ENCODE measurements at places on chromosomes 11 and 22.

DNA sequence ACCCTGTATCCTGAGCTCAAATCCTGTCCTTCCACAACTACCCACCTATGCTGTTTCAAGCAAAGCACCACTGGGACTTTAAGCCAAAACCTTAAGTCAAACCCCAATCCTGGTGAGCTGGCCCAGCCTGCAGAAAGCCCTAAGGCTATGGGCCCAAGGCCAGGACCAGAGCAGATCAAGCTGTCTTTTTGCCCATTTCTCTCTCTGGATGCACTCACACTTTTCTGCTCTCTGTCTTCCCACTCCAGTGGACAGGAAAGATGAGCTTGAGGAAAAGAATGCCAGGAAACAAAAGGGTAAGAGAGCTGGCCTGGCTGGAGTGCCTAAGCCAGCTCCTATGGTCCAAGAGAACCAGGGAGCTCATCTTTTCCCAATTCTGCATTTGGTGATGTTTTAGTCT, 284.3 kb upstream of the ISX start:
- DNase-seq: no peak

GRCh38 chr11:96361778-96362177, 18.8 kb upstream of the MAML2 start:
- DNase-seq: no peak

GRCh38 chr11:104918113-104918824, 20.0 kb upstream of the CASP12 start:
- peak; percentile 7 for DNase-seq

DNA sequence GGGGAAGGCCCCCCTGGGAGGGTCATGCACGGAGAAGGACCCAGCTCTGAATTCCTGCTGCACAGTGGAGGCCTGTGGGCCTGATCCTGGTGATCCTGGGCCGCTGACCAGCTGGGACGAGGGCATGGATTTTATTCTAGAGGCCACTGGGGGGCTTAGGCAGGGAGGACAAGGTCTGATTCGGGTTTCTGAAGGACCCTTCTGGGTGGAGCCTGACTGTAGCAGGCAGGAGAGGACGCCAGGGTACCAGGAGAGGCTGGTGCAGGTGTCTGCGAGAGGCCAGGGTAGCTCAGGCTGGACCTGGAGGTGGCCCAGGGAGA, 31.3 kb downstream of the MPPED1 start:
- DNase-seq: no peak

DNA sequence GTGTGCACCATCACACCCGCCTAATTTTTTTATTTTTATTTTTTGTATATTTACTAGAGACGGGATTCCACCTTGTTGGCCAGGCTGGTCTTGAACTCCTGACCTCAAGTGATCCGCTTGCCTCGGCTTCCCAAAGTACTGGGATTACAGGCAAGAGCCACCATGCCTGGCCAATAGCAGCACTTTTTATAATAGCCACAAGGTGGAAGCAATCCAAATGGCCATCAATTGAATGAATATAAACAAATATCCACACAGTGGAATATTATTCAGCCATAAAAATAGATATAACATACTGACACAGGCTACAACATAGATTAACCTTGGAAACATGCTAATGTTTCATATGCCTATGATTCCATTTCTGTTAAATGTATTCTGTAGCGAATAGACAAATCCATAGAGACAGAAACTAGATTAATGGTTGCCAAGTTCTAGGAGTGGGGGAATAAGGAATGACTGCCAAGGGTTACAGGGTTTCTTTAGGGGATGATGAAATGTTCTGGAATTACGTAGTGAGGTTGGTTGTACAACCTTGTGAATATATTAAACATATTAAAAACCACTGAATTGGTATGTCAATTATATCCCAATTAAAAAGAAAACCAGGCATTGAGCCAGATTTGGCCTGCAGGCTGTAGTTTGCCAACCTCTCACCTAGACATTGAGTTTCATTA, 4.8 kb downstream of the VPS51 start:
- no peak for DNase-seq

- no peak for DNase-seq
These were observed 4.5 kb downstream of the GGT5 start for GRCh38 chr22:24240381-24240780.

DNA sequence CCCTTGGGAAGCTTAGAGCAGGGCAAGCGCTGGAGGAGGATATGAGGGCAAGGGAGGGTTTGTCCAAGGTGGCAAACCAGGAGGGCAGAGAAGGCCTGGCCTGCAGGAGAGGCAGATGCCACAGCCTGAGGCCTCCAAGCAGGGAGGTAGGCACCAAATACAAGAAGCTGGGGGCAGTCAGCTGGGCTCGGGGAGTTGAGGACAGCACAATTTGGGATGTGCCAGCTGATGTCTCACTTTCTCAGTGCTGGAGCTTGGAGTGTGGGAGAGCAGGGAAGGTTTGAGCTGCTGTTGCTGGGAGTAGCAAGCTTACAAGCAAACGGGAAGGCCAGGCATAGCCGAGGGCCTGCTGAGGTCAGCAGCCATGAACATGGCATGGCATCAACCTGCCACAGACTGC, 4.0 kb downstream of the ZDHHC24 start:
- no peak for DNase-seq

- no peak for DNase-seq
These were observed 92.0 kb downstream of the PRR5L start for GRCh38 chr11:36388071-36388470.

DNA sequence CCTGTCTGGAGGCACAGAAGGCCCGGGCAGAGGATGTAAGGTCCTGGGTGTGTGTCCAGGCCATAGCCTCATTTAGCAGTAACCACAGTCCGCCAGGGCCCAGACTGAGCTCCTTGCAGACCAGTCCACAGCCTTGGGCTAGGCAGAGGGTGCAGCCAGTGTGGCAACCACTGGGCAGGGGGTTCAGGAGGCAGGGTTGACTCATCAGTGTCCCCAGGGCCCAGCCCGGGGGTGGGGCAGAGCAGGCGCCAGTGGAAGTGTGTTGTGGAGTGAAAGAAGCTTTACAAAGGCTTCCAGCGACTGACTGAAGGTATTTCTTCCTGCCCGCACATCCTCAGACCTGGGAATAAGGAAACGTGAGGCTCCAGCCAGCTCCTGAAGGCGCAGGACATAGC, 27.7 kb upstream of the WNT11 start:
- no peak for DNase-seq

- no peak for DNase-seq
These were observed 15.3 kb upstream of the MUC5B start for GRCh38 chr11:1207401-1208143.

DNA sequence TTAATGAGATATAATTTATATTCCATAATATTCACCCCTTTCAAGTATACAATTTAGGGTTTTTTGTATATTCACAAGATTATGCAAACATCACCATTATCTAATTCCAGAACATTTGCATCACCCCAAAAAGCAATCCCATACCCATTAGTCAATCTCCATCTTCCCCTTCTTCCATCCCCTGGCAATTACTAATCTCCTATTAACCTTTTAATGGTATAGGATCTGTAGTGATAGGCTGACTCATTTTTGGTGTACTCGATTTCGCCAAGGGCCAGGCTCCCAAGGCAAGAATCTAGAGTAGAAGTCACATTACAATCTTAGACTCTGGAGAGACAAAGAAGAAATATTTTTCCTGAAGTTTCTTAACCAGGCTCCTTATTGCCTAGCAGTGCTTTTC, 113.4 kb downstream of the GAB2 start:
- no peak for DNase-seq

DNA sequence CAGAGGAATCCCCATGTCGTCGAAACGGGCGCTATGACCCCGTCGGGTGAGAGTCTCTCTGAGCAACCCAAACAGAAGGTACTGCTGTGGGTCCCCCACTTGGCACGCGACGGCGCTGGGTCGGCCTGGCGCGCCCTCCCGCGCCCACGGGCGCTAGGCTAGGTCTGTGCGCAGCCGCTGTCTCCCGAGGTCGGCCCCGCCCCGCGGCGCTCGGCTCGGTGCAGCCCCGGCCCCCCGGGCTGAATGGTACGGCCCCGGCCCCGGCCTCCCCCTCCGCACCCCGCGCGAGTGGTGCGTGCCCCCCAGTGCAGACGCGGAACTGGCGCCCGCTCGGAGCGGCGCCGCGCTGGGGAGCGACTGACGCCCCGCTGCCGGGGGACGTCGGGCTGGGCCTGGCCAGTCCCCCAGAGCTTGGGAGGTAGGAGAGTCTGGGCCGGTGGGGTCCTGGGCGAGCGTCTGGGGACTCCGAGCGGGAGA, at the start of gene MADD:
Gene MADD (plus strand): TSS at position 305 of the 477 bp plus-strand sequence.
- DNase-seq: no peak

- no peak for DNase-seq
These were observed 230.2 kb downstream of the DYNC2H1 start for GRCh38 chr11:103339485-103339857.

DNA sequence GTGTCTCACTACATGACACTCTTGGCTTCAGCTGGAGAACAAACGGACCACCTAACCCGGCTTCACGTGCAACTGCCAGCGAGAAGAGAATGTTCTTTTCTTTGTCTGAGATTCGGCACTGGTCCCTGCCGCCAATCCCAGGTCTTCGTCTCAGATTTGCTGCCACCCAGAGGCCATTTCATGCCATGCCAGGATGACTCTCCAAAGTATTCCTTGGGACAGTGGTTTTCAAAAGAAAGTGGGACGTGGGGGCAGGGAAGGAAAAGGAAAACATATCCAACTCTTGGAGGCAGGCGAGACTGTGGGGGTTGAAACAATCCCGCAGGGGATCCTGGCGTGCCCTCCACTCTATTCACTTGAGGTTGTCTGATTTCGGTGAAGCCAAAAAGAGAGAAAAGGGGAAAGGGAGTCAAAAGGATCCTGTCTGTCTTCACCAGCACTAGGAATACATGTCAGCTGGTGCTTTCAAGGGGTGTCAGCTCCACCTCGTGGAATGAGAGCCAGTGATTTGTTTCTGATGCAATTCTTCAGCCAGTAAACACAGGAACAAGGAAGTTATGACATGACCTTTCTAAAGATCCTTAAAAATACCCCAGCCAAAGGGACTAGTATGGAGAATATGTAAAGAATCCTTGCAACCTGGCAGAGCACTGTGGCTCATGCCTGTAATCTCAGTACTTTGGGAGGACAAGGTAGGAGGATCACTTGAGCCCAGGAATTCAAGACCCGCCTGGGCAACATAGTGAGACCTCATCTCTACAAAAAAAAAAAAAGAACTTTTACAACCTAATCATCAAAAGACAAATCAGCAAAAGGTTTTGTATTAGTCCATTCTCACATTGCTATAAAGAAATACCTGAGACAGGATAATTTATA, 41.0 kb upstream of the APLNR start:
- DNase-seq: peak; percentile 47

DNA sequence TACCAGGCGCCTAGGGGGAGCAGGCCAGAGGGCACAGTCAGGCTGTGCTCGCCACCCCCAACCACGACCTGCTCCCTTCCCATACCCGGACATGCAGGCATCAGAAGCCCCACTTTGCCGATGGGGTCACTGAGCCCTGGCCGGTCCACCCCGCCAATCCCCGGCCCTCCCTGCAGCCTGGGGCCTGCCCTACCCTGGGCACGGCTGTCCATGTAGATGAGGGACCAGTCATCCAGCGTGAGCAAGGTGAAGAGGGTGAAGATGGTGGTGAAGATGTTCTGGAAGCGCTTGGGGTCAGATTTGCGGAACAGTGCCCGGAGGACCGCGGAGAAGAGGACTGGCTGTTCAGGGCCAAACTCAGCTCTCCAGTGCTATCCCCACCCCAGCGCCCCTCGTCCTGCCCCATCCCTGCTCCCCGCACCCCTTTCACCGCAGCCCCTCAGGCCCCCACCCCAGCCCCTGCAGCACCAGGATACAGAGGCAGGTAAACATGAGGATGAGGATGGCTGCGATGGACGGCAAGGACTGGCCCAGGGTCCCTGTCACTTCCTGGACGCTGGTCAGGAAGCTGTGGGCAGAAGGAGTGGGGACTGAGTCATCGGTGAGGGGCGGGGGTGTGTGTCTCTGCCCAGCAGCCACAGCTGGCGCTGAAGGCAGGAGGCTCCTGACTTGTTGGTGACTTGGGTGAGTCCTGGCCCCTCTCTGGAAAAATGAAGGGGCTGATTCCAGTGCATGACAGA, 5.5 kb downstream of the CATSPER1 start:
- DNase-seq: no peak

DNA sequence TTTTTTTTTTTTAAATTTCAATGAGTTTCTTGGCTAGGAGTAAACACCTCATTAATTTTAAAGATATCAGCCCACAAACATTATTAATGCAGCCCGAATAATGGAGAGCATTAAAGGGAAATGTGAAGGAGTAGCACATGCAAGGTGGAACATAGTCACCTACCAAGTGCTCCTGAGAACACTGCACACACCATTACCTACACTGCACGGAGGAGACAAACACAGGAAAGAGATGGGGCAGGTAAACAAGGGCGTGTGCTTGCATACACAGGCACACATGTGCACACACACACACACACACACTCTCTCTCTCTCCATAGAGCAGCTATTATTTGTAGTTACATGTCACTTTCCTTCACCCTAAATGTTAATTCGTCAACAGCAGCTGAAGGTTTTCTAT, 30.2 kb downstream of the HTR3B start:
- no peak for DNase-seq

DNA sequence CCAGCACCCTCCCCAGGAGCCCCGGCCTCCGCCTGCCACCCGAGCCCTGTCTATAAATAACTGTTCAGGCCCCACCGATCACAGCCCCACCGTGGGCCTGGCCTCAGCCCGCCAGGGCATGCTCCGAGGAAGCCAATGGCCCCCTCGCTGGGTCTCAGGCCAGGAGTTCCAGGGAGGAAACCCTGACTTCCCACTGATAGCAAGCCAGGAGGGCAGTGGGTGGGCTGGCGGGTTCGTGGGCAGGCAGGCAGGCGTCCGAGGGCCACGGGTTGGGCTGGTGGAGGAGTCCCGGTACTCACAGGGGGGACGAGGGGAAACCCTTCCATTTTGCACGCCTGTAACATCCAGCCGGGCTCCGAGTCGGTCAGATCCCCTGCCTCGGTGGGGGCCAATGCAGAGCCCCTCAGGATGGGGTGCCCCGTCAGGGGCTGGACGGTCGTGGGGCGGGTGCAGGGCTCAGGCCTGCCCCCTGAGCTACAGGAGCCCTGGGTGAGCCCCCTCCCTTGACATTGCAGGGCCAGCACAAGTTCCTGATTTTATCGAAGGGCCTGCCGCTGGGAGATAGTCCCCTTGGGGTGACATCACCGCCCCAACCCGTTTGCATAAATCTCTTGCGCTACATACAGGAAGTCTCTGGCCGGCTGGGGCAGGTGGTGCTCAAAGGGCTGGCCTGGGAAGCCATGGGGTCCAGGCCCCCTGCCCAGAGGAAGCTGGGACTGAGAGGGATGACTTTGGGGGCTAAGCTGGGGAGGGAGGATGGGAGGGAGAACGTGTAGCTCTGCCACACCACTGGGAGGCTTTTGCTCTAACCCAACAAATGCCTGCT, at the start of gene SPI1:
Gene SPI1 (minus strand): TSS at position 538 of the 826 bp plus-strand sequence. CDS start 194 bp downstream, at position 344.
- DNase-seq: no peak
